Activated T-cell treated with anti-CD3 and anti-CD28 coated beads for 4 hours (primary cell): ENCODE measurements at places on chromosomes 5 and 9.

DNA sequence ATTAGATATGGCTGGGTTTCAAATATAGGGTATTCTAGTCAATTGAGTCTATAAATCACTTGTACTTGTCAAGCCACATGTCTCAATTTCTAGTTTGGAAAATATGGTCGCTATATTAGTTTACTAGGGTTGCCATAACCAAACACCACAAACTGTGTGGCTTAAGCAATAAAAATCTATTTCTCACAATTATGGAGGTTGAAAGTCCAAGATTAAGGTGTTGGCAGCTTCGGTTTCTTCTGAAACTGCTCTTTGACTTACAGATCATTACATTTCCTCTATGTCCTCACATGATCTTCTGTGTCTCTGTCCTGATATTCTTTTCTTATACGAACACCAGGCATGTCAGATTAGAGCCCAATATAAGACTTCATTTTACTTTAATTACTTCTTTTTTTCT lies 55.8 kb upstream of the BASP1 start:
- DNase-seq, result no peak

DNA sequence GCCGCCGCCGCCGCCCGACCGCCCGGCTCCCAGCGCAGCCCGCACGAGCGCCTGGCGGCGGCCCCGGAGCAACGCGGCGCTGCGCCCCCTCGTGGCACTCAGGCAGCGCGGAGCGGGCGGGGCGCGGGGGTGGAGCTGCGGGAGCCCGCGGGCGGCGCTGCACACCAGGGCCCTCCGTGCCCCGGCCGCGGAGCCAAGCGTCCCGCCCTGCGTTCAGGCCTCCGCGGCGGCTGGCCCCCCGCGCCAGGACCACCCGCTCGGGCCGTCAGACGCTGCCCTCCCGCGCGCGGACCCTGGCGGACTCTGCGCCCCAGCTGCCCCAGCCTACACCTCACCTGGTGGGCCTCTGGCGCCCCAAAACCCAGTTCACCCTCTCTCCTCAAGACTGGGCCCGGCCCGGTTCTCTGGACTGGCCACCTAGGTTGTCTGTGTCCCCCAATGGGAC lies at the start of gene RASGEF1C:
Gene RASGEF1C, minus strand, starts transcription at position 75 of the 445 bp plus-strand sequence. CDS start 71,159 bp downstream, outside the sequence.
- DNase-seq, result peak; percentile 45

DNA sequence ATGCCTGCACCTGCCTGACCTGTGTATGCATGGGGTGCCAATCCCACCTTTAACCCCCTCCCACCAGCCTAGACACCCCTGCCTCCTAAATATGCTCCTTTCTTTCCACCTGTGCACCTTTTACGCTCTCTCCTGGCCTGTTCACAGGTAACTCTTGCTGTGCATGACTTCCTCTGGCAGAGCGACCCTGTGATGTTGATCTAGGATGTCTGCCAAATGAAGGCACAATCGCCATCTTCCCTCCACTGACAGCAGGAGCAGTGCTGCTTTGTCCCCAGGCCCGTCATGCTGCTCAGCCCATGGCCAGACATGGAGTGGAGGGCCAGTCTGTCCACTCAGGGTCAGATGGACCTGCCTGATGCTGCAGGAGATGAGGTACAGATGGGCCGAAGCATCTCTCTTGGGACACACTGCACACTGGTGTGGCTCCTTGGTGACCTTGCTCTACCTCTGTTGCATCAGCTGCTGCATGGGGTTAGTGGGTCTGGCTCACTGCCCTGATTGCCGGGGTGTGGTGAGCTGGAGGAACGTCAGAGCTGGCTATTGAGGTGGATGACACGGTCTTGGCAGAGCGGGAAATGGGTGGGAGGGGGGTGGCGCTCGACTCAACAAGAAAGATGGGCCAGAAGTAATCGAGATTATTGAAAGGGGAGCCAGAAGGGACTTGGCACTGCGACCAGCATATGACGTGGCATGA lies 101.7 kb upstream of the PITX1 start:
- no peak for DNase-seq

DNA sequence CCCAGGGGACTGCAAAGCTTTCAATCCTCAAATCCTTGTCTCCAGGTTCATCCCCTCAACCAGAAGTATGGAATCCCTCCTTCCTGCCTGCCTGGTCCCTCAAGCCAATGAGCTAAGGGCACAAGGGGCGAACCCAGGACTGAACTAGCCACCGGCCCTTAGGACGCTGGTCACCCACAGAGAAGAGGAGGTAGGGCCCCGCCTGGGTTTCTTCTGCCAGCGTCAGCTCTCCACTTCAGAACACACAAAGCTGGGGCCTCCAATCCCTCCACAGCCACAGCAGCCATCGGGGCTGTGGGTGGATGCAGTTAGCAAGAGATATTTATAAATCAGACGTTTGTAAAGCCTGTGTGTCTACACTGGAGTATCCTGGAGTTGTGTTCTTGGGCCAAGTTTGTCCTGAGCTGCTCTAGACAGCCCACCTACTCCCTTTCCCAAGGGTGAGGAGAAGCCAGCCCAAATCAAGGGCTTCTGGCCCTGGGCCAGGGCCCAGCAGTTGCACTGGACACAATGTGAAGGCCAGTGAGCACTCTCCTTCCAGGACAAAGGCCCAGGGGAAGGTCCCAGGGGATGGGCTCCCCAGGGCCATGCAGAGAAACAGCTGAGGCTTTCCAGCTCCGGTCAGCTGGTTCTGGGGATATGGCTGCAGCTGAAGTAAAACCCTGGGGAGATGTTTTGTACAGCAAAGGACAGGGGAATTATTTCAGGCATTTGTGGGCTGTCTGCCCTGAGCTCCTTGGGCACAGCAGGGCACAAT lies 18.9 kb downstream of the AMBP start:
- DNase-seq, result no peak
